Activated CD8-positive, alpha-beta memory T cell treated with anti-CD3 and anti-CD28 coated beads for 1 hour (primary cell): ENCODE measurements at places on chromosomes 7 and 10.

DNA sequence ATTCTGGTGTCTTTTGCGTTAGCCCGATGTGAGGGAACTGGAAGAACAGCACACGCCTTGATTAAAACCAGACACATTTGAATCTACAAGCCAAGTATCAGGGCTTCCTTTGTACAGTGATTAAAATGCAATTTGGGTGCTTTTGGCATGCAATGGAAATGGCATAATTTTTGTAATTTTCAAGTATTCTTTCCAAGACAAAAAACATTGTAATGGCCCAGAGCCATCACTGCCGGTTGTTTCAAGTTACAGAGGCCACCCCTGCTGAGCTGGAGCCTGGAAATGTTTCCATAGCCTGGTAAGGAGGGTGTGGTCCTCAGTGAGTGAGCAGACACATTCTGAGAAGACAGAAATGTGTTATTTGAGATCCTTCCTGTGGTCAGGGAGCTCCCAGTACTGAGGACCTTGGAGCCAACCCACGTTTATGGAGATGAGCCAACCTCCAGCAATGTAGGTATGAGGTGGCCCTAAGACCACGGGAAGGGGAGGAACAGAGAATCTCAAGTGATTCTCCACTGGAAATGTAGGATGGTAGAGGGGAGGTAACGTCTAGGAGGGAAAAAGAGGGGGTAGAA, 20.9 kb downstream of the TEX36 start:
- DNase-seq: no peak

GRCh38 chr7:99312316-99313203, 13.1 kb upstream of the ARPC1A start:
- DNase-seq: peak; percentile 27

DNA sequence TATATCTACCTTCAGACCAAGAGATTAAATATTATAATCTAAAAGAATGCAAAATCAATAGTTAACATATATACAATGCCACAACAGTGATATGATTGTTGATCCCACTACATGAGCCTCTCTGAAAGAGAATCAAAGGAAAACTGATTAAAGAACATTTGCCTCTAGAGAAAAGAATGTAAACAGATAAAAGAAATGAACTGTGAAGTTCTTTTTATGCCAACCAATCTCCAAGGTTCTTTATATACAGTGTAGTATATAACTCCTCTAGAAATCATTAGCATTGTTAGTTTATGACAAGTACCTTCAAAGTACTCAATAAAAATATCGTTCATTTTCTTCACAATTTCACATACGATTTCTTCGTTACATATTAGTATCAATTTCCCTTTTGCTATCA, 20.1 kb downstream of the CNOT4 start:
- no peak for DNase-seq

- DNase-seq: no peak
These were observed 27.3 kb downstream of the SMKR1 start for GRCh38 chr7:129529643-129530042.

DNA sequence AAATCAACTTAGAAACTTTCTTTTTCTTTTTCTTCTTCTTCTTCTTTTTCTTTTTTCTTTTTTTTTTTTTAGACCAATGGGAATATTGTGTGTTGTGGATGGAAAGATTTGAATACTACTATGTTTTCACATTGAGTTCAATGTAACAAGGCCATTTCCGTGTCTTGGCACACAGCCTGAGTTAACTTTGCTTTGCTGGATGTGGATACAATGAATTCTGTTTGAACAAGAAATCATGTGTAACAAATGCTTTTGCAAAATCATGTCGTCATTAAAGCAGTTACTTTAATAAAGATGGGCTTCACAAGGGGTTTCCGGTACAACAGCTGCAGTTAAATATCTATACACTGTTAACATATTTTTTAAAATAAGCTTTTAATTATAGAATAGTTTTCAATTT, 13.5 kb upstream of the ENTPD1 start:
- no peak for DNase-seq

GRCh38 chr7:3641582-3641981, 340.5 kb downstream of the SDK1 start:
- DNase-seq: no peak

GRCh38 chr7:17131060-17131345, 167.4 kb upstream of the AHR start:
- DNase-seq: no peak

GRCh38 chr10:65950075-65950474, 975.8 kb upstream of the LRRTM3 start:
- DNase-seq: no peak
